ENCODE measurements at places on chromosomes 7 and 10.

- no peak for DNase-seq
- H3K27ac ChIP-seq, result no peak overlapping the region
Measured at GRCh38 chr7:134280508-134280907, 36.2 kb downstream of the SLC35B4 start.

DNA sequence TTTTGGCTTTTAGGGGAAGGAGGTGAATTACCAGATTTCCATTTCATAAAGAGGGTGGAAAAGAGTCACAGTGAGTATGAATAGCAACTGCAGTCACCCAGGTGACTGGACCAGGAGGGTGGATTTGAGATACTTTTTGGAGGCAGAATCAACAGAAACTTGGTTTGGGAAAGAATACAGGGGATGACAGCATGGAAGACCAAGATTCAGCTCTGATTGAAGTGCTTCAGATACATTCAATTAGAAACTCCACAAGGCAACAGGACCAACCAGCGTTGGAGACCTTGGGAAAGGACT is 83.0 kb downstream of the SGMS1 start:
- no peak for DNase-seq
- peaks cover 54% of the 10 kb centered on the region for H3K4me1 ChIP-seq
- H3K36me3 ChIP-seq, result no peaks in the 10 kb centered on the region
- peak overlapping the region; percentile 13 for H3K4me3 ChIP-seq
- H3K27me3 ChIP-seq, result no peaks in the 10 kb centered on the region
- H3K27ac ChIP-seq, result peak overlapping the region; percentile 11

- DNase-seq, result no peak
- peaks cover 3% of the 10 kb centered on the region for H3K4me1 ChIP-seq
- no peaks in the 10 kb centered on the region for H3K36me3 ChIP-seq
- H3K27ac ChIP-seq, result no peak overlapping the region
- no peak overlapping the region for H3K4me3 ChIP-seq
- no peaks in the 10 kb centered on the region for H3K27me3 ChIP-seq
Measured at GRCh38 chr7:131919920-131920709, 363.7 kb upstream of the PODXL start.

- no peaks in the 10 kb centered on the region for H3K27me3 ChIP-seq
- H3K36me3 ChIP-seq, result no peaks in the 10 kb centered on the region
- H3K4me3 ChIP-seq, result no peak overlapping the region
- no peak for DNase-seq
- no peaks in the 10 kb centered on the region for H3K4me1 ChIP-seq
- H3K27ac ChIP-seq, result no peak overlapping the region
Measured at GRCh38 chr7:83517035-83517700, 131.8 kb downstream of the SEMA3E start.

DNA sequence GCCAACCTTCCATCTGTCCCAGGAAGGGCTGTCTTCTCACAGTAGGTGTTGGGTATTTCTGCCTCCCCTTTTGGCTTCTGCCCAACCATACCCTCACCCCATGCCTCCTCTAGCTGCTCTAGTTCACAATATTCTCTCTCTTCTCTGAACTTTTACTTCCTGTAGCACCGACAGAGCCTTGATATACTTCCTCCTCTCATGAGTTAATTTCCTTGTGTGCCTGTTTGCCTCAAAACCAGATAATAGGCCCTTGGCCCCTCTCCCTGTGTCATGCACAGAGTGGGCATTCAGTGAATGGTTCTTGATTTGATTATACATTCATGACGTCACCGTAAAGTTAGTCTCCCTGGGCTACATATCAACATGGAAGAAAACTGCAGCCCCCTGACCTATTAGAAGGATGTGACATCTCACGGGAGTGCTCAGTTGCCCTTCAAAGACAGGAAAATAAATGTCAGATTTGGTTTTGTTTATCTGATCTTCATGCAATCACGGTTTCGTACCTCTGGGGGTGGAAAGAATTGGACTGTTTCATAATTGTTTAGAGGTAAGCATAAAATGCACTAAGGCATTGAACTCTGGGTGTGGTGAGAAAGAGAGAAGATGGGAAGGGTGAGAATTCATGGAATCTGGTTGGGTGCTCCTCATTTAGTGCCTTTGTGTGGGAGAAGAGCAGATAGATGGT is 127.7 kb downstream of the ITIH5 start:
- no peaks in the 10 kb centered on the region for H3K27me3 ChIP-seq
- peak overlapping the region; percentile 7 for H3K27ac ChIP-seq
- H3K36me3 ChIP-seq, result peaks cover 4% of the 10 kb centered on the region
- peaks cover 8% of the 10 kb centered on the region for H3K4me1 ChIP-seq
- no peak for DNase-seq

DNA sequence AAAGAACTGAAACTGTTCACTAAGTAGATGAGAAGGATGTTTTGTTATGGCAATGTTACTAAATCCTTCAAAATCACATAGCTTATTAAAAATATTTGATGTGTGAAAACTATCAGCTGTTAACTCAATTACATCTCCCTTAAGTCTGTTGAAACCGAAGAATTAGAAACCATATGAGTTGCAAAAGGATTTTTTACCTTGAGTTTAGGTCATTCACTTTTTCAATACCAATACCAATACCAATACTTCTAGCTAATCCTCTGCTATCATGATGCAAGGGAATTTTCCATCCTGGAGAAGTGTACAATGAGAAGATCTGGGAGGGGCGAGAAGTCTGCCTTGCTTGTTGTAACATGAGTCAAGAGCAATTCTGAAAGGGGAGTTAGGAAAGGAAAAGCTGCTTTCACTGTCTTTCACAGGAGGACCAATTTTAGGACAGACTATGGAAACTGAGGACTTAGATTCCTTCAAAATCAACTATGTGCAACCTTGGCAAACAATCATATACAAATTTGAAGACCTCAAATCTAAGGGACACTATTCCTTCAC is 199.7 kb downstream of the IMMP2L start:
- H3K27me3 ChIP-seq, result no peaks in the 10 kb centered on the region
- H3K36me3 ChIP-seq, result no peaks in the 10 kb centered on the region
- no peak for DNase-seq

DNA sequence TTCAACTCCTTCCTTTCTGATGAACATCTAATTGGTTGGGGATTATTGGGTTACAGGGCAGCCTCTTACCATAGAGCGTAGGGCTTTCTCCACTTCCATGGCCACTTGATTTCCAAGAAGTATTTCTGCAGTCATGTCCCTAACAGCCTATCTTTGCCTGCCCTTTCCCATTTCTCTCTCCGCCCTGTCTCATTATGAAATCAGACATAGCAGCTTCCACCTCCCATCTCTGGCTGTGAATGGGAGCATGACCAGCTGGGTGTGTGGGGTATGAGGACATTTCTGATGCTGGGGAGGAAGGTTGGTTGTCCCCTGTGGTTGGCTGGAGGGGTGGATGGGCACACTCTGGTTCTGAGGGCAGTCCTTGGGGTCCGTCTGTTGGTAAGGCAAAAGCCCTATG is 41.2 kb downstream of the ADCYAP1R1 start:
- no peak overlapping the region for H3K4me3 ChIP-seq
- H3K27ac ChIP-seq, result no peak overlapping the region
- no peaks in the 10 kb centered on the region for H3K36me3 ChIP-seq

- H3K27me3 ChIP-seq, result no peaks in the 10 kb centered on the region
- H3K36me3 ChIP-seq, result no peaks in the 10 kb centered on the region
- no peak for DNase-seq
- H3K4me1 ChIP-seq, result no peaks in the 10 kb centered on the region
- H3K4me3 ChIP-seq, result no peak overlapping the region
Measured at GRCh38 chr10:59505926-59506325, 143.6 kb upstream of the FAM13C start.

DNA sequence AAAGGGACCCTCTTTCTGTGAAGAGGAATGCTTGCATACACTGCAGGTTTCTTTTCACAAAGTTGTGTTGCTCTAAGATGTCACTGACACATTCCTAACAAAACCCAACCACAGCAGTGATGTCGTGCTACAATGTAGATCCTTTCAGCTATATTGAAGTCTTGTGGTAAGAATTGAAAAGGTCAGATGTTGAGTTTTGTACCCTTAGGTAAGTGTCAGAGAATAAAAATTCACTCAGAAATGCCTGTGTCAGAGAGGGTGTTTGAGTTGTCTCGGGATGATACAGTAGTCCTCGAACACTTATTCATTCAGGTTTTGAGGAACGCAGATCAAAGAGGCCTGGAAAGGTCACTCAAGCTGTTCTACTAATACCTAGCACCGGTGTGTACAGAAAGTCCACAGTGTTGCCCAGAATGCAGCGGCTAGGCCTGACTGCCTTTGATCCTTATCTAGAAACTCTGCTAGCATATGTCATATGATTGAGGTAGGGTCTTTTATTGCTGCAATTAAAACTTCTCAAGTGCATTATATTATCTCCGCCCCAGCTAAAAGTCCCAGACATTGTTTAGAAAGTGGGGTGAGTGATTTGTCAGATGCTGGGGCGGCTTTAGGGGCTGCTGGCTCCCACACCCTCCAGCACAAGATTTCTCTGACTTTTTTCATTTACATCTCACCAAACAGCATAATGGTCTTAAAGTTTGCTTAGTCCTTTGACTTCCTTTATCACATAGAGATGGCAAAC is 26.0 kb downstream of the RNF32 start:
- no peaks in the 10 kb centered on the region for H3K4me1 ChIP-seq
- H3K4me3 ChIP-seq, result no peak overlapping the region
- no peaks in the 10 kb centered on the region for H3K36me3 ChIP-seq
- no peak for DNase-seq
- no peak overlapping the region for H3K27ac ChIP-seq

GRCh38 chr10:6607182-6607581 is 27.1 kb upstream of the PRKCQ start:
- peak; percentile 34 for DNase-seq
- no peaks in the 10 kb centered on the region for H3K27me3 ChIP-seq
- peaks cover 36% of the 10 kb centered on the region for H3K4me1 ChIP-seq

DNA sequence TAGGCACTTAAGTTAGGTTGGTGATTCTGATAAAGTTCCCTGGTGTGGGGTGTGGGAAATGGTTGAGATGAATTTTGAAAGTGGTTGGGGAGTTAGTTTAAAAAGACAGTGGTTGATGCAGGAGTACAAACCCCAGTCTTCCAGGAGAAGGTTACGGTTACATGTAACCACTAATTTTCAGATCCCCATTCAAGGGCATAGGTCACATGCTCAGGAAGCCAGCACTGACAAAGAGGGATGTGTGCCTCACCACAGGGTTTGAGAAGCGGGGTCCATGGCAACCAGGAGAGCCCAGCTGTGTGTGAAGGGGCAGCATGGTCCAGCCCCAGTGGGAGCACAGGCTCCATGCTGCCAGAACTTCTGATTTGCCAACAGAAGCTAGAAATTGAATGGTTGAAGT is 144.2 kb downstream of the MDFIC start:
- H3K27me3 ChIP-seq, result no peaks in the 10 kb centered on the region
- no peaks in the 10 kb centered on the region for H3K4me1 ChIP-seq
- H3K4me3 ChIP-seq, result no peak overlapping the region
- no peaks in the 10 kb centered on the region for H3K36me3 ChIP-seq
- no peak for DNase-seq

DNA sequence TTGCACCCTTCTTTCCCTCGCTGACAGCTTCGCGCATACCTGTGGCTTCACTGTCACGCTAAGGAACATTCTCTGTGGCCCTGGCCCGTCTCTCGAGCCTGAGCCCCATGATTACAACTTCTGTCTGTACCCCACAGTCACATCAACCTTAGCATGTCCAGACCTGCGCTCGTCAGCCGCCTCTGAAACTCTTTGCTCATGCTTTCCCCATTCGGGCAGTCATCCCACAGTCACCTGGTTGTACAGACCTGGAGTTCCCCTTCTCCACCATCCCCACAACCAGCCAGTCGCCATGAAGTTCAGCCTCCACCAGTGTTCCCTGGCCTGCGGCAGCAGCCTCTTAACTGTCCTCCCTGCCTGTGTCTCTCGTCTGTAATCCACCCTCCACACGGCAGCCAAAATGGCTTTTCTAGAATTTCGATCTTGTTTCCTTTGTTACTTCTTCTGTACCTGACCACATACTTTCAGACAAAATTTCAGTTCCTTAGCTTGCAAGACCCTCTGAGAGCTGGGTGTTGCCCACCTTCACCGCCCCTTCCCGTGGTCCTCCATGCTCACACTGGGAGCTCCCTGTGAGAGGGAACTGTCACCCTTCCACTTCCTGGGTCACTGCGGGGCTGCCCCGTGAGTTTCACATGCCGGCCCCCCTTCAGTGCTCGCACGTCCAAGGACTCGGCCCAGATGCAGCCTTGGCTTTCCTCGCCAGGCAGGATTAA is 229.2 kb downstream of the CELF2 start:
- H3K4me1 ChIP-seq, result peaks cover 48% of the 10 kb centered on the region
- peaks cover 32% of the 10 kb centered on the region for H3K36me3 ChIP-seq
- no peaks in the 10 kb centered on the region for H3K27me3 ChIP-seq
- DNase-seq, result no peak

- no peaks in the 10 kb centered on the region for H3K4me1 ChIP-seq
- H3K27ac ChIP-seq, result no peak overlapping the region
- H3K4me3 ChIP-seq, result no peak overlapping the region
- H3K27me3 ChIP-seq, result peaks cover 26% of the 10 kb centered on the region
- DNase-seq, result no peak
- peaks cover 3% of the 10 kb centered on the region for H3K36me3 ChIP-seq
Measured at GRCh38 chr7:149642589-149642988, 130.8 kb downstream of the ZNF467 start.

GRCh38 chr10:119706521-119707278 is 19.1 kb upstream of the INPP5F start:
- H3K36me3 ChIP-seq, result peaks cover 10% of the 10 kb centered on the region
- H3K4me1 ChIP-seq, result peaks cover 14% of the 10 kb centered on the region
- peaks cover 30% of the 10 kb centered on the region for H3K27me3 ChIP-seq
- no peak overlapping the region for H3K4me3 ChIP-seq
- DNase-seq, result no peak

DNA sequence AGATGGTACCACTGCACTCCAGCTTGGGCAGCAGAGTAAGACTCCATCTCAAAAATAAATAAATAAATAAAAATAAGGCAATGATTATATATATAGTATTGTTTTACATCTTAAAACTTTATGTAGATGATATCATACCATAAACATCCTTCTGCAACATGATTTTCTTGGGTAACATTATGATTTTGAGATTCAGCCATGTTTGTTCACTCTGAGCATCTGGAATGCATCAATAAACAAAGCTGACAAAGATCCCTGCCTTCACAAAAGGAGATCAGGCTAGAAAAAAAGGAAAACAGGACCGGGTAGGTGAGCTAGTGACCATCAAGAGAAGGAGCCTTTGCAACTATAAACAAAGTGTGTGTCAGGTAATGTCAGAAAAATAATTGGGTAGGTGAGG is 31.9 kb upstream of the KAT6B start:
- H3K4me1 ChIP-seq, result peaks cover 4% of the 10 kb centered on the region
- peaks cover 4% of the 10 kb centered on the region for H3K36me3 ChIP-seq
- no peaks in the 10 kb centered on the region for H3K27me3 ChIP-seq
- H3K27ac ChIP-seq, result no peak overlapping the region
- H3K4me3 ChIP-seq, result no peak overlapping the region
- no peak for DNase-seq

DNA sequence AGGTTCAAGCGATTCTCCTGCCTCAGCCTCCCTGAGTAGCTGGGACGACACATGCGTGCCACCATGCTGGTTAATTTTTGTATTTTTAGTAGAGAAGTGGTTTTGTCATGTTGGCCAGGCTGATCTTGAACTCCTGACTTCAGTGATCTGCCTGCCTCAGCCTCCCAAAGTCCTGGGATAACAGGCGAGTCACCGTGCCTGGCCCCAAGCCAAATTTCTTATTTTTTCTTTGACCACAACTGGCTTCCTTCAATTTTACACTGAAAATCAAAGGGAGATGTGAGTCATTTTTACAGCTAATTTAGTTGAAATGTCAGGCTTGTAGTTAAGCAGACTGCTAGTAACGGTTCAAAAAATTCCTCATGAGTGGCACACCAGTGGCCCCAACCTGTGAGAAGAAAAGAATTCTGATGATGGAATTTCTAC is 7.8 kb downstream of the RNF216 start:
- H3K4me3 ChIP-seq, result no peak overlapping the region
- H3K4me1 ChIP-seq, result peaks cover 34% of the 10 kb centered on the region
- no peaks in the 10 kb centered on the region for H3K27me3 ChIP-seq
- no peak overlapping the region for H3K27ac ChIP-seq
- peaks cover 46% of the 10 kb centered on the region for H3K36me3 ChIP-seq
